ENCODE measurements at places on chromosomes 2 and 18.

DNA sequence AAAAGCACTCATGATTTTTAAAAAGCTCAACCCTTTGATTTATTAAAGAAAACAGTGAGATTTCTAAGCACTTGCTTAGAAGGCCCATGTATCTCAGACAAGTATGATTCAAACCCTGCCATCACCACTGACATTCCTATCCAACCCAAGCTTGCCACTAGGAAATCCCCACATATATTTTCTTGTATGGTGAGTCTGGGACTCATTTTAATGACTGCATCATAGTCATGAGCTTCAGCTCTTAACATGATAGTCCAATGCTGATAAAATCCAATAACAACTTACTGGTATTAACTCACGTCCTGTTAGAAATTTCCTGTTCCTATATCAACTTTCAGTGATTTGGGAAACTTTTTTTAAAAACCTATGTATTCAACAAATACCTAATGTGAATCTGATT, 39.4 kb upstream of the NCKAP5 start:
- no peak for DNase-seq

DNA sequence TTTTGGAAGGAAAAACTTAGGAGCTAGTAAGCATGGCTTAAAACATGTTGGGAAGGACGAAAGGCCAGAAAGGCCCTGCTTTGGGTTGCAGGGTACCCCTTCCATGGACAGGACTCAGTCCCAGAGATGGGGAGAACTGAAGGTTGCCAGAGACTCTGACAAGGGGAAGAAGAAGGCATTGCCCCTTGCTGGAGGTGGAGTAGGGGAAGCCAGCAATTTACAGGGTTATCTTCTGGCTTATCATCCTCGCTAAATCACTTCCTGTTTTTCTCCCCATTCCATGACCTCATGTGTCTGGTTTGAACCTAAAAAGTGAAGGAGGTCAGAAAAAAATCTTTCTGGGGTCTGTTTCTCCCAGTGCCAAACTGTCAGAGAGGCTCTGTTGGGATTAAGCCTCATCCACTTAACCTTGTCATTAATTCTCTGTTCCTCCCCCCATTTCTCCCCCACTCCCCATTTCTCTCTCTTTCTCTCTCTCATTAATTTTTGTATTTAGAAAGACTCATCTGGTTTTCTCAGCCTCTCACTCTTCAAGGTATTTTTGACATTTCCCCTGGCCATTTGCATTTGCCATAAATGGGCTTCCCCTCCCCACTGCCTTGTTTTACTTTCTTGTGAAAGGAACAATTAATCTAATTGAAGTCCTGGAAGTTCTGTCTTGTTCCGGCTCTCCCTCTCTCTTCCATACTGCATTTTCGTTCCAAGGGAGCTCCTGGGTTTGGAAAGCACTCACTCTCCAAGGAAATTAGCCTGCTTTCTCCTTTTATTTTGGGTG, 17.4 kb downstream of the NRP2 start:
- no peak for DNase-seq

- DNase-seq: no peak
Observed at GRCh38 chr2:23505984-23506380, 121.0 kb downstream of the KLHL29 start.

- no peak for DNase-seq
Observed at GRCh38 chr18:61825386-61825785, 67.4 kb downstream of the RNF152 start.

GRCh38 chr2:112831946-112832840, 4.4 kb downstream of the IL1B start:
- DNase-seq: no peak

- no peak for DNase-seq
Observed at GRCh38 chr2:241722896-241723454, 11.5 kb upstream of the D2HGDH start.

DNA sequence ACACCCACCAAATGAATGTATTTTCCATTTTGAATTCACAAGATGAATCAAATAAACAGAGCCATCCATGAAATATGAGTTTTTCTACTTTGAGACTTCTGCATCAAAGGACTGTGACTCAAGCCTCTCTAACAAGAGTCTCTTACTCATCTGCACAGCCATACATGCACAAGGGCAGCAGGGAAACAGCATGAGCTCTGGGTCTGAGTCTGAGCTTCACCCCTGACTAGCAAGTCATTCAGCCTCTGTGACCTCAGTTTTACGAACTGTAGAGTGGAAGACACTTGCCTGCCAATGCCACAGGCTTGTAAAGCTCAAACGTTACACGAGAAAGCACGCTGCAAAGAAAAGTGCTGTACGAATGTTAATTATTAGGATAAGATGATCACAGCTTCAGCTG, 42.9 kb downstream of the MREG start:
- DNase-seq: no peak

- no peak for DNase-seq
Observed at GRCh38 chr18:23099621-23100020, 35.7 kb upstream of the CABLES1 start.

GRCh38 chr2:170324640-170325046, 146.7 kb downstream of the MYO3B start:
- DNase-seq: no peak

- DNase-seq: no peak
Observed at GRCh38 chr2:45607701-45608100, 3.4 kb downstream of the SRBD1 start.

DNA sequence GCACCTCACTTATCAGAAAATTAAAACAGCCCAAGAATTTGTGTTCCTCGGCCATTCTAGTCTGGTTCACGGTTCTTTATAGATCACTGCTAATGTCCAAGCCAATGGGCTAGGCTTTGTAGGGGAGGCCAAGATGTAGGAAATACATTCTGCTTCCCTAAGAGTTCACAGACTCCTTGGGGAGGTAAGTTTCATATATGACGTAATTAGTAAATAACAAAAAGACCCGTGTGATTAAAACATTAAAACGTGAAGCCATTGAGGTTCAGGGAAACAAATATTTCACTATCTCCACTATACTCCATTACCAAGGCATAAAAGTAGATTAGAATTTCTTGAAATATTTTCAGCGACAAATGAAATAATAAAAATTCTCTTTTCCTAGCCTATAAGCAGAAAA, 272.5 kb upstream of the KLHL29 start:
- DNase-seq: no peak

- no peak for DNase-seq
Observed at GRCh38 chr2:240277073-240277806, 136.8 kb upstream of the OTOS start.

DNA sequence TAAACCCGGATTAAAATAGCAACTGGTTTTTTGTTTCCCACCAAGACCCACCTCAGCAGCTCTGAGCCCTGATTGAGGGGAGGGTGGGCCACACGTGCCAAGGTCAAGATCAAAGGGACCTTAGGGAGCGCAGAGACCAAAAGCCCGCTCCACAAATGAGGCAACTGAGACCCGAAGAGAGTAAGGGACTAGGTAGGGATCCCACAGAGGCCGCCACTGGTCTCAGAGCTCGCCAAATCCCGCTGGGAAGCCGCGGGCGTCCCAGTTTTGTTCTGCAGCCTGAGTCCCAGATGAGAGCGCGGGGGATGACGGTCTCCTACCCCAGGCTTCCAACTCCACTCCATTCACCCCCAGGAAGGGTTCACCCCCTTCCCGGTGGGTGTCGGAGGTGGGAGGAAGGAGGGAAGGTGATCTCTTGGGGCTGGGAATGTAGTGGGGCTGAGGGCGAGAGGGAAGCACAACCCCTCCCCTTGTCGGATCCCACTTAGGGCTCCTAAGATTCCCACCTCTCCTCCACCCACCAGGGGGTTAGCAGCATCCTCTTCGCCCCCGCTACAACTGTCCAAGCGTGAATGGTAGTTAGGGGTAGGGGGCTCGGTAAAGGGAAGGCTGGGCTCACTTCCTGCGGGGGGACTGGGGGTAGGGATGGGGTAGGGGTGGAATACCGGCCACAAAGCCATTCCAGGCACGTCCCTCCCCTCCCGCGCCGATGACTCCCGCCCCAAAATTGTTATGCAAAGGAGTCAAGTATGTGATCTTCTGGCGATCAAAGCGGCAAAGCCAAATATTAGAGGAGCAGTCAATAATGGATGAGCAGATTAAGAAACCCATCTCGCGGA, 7.3 kb upstream of the EN1 start:
- no peak for DNase-seq

DNA sequence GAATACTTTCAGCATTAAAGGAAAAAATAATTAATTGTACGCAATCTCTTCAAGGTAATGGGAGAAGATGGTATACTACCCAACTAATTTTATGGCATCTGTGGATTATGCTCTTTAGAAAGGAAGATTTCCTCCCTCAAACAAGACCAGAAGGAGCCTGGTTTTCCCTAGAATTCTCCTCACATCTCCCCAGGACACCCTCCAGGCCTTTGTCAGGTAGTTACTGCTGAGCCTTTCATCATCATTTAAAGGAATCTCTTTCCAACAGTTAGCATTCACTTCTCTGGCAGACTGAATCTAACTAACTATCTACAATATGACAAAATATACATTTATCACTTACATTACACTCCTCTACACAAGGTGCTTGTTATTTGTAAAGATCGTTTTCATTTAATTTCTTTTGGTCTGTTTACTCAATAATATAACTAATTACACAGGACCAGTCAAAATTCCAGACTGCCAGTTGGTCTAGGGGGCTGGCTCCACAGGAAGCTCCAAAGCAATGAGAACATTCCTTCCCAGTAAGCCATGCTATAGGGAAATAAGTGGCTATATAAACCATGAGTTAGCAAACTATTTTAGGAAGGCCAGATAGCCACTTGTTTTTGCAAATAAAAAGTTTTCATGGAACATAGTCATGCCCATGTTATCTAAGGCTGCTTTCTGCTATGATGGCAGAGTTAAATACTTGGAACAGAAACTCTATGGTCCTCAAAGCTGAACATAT, 19.1 kb downstream of the ZNF24 start:
- DNase-seq: no peak

- DNase-seq: no peak
Observed at GRCh38 chr2:189411860-189412259, 29.4 kb upstream of the WDR75 start.

GRCh38 chr18:23377669-23378301, 75.3 kb upstream of the RIOK3 start:
- DNase-seq: no peak

DNA sequence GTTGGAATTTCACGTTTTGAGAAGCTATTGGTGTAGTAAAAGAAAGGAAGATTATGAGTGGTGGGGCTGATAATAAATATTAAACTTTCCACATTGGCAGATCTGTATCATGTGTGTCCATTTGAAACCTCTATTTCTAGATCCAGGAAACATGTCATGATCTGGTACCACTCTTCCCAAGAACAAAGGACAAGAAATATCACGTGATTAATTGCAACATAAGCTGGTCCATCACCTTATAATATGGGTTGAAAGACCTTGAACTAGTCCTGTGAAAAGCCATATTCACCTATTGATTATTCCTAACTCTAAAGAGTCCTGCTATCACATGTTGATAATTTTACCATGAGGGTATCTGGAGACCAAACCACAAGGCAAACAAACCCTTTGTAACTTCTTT, 335.3 kb upstream of the SMIM21 start:
- no peak for DNase-seq

GRCh38 chr2:169160926-169161481, 91.6 kb downstream of the DHRS9 start:
- no peak for DNase-seq

DNA sequence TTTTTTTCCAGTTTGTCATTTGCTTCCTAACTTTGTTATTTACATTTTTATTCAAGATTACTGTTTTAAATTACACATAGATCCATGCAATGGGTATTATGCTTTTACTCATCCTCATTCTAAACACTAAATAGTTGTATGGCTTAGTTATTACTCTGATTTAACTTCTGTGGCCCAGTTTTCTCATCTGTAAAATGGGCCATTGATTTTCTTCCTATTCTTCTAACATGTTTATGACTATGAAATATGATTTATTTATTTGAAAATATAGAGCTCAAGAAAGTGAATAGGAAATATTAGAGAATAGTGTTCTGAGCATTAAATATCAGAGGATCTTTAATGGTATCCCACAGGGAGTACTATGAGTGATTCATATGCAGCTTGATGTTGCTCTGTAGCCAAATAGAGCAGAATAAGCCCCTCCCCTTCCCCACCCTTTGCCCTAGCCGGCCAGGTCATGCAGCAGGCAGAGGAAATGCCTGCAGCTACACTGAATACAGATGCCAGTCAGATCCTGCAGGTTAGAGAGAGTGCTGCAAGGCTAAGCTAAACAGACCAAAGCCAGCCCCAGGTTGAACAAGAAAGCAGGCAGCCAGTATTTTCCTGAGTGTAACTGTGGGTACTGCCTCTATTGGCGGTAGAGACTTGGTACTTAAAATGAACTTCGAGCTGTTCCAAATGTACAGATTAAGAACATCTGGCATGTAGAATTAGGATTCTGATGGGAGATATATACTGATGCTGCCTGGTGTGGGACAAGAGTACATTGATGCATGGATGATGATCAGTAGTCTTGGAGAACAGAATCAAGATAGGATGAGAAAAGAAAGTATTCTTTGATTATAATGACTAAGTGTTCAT, 11.7 kb upstream of the ACYP2 start:
- no peak for DNase-seq

DNA sequence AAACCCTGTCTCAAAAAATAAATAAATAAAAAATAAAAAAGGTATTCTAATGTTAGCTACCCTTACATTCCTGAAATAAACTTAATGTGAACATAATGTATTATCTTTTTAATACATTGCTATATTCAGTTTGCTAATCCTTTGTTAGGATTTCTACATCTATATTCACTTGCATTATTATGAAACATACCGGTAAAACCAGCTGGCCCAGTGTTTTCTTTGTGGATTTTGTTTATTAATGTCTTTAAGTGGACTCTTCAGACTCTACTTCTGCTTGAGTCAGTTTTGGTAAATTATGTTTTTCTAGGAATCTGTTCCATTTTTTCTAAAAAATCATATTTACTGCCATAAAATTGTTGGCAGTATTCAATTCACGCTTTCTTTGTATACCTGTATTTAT, 34.5 kb downstream of the PTPN2 start:
- DNase-seq: no peak

DNA sequence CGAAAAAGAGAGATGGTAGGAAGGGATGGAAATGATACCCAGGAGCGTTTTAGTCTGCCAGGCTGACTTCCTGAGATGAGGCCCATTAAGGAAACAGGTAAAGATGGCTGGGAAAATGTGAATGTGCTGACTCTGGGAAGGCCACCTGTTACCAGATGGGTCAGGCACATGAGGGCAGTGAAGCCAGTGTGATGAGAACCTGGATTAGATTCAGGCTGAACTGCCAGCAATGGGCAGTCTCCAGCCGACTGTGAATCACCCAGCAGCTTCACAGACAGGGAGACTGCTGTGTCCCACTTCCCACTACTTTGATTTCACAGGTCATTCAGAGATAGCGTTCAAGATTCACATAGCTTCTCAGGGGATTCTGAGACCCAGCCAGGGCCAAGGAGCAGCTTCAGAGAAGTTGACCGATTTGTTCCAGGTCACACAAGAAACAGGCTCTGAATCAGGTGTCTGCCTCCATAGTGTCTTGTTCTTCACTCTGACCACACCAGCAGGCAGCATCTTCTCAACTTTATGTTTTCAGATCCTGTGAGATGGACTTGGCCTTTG, 26.4 kb downstream of the CAPN13 start:
- DNase-seq: no peak

GRCh38 chr18:12857991-12858544, 26.0 kb downstream of the PTPN2 start:
- no peak for DNase-seq

DNA sequence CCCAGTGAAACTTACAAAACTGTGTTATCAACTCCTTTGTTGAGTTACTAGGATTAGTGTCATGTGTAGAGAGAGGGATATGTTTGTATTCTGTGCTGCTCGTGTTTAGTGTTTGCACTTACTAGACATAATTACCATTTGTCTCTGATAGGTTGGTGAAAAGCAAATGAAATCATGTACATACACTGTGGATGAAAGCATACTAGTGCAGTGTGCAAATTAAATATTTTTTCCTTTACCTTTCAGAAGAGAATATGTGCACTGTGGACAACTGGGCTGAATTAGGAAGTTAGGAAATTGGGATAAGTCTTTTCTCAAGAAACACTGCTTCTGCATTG, 1.2 kb downstream of the KIAA1328 start:
- DNase-seq: no peak

All from stimulated activated CD4-positive, alpha-beta T cell treated with anti-CD3 and anti-CD28 coated beads, TNF-alpha, amount 100 ng/mL, for 4 hours (primary cell).